ENCODE measurements at places on chromosomes 2 and 18.

DNA sequence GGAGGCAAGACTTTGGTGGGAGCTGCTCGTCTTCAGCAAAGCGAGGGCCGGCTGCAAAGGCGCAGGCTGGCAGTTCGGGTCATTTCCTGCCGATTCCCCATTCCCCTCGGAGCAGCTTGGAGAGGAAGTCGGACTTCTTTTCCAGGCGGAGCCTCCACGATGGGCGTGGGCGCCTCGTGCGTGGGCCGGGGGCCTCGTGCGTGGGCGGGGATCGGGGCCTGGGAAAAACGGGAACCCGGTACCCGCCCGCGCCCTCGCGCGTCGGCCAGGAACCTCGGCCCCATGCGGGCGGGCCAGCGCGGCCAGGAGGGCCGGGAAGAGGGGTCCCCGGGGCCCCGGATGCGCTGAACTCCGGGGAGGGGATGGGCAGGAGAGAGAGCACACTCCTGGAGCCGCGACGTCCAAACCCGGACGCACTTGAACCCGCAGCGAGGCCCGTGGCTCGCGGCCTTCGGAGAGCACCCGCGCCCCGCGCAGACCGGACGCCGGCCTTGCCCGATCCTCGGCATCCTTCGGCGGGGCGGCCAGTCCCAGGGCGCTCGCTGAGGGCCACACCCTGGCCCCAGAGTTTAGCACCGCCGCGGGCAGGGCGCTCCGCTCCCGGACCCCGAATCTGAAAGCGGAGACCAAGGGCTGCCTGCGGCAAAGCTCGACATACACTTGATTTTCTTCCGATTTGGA is 368.4 kb downstream of the MTX2 start:
- DNase-seq: no peak

DNA sequence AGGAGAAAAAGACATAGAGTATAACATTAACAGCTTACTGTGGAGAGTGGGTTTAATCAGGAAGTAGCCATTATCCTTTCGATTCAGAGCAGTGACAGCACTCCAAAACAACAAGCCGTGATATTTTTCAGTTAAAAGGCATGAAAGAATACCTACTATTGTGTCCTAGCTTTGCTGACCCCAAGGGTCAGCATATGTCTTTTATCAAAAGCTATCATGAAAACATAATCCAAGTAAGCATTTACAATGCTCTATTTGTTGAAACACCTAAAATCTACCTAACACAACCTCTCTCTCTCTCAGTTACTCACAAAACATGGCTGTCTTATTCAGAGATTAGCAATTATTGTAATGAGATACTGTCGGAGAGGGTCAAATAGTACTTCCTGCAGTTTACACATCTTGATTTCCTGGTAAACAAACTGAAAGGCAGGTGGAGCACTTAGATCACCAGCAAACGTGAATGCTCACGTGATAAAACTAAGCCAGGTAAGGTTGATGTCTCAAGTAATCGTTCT is 100.0 kb downstream of the BAZ2B start:
- DNase-seq: no peak

GRCh38 chr2:150339282-150339681 is 148.2 kb downstream of the RND3 start:
- no peak for DNase-seq

DNA sequence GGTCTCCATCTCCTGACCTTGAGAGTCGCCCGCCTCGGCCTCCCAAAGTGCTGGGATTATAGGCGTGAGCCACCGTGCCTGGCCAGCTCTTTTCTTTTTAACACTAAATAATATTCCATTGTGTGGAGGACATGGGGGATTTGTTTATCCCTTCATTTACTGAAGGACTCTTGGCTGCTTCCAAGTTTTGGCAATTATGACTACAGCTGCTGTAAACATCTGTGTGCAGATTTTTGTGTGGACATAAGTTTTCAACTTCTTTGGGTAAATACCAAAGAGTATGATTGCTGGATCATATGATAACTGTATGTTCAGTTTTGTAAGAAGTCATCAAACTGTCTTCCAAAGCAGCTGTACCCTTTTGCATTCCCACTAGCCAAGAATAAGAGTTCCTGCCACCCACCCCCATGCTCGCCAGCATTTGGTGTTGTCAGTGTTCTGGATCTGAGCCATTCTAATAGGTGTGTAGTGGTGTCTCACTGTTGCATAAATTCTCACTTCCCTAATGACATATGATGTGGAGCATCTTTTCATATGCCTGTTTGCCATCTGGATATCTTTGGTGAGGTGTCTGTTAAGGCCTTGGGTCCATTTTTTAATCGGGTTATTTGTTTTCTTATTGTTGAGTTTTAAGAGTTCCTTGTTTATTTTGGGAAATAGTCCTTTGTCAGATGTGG is 52.2 kb downstream of the TNFRSF11A start:
- no peak for DNase-seq

- DNase-seq: no peak
Observed at GRCh38 chr18:44791520-44791919, 110.8 kb downstream of the SETBP1 start.

- DNase-seq: no peak
Observed at GRCh38 chr18:55485666-55486065, 102.3 kb downstream of the TCF4 start.

GRCh38 chr18:65919663-65920062 is 168.9 kb downstream of the CDH7 start:
- DNase-seq: no peak

DNA sequence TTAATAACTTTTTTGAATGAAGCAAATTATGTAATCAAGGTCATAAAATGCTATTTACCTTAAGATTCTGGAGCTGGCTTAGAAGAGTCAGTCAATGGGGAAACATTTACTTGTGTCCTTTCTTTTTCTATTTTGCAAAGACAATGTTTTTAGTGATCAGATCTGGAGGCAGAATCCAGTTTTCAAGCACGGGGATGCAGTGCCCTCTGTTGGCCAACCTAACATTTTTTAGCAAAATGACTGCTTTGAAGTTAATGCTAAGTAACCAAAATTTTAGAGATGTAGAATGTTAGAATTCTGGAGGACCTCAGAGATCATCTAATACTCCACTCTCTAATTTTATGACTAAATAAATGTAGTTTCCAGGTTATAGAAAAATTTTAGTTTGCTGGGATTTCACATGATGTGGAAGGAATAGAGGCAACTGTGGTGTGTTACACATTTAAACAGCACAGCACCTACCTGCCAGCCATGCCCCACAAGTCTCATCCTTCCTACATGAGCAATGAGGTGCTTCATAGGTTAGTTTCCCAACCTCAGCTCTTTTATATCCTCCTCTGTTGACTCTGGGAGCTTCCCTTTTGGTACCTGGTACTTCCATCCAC is 23.6 kb upstream of the SLC9A4 start:
- peak; percentile 62 for DNase-seq

GRCh38 chr2:99777656-99778290 is 288.0 kb upstream of the REV1 start:
- DNase-seq: no peak

DNA sequence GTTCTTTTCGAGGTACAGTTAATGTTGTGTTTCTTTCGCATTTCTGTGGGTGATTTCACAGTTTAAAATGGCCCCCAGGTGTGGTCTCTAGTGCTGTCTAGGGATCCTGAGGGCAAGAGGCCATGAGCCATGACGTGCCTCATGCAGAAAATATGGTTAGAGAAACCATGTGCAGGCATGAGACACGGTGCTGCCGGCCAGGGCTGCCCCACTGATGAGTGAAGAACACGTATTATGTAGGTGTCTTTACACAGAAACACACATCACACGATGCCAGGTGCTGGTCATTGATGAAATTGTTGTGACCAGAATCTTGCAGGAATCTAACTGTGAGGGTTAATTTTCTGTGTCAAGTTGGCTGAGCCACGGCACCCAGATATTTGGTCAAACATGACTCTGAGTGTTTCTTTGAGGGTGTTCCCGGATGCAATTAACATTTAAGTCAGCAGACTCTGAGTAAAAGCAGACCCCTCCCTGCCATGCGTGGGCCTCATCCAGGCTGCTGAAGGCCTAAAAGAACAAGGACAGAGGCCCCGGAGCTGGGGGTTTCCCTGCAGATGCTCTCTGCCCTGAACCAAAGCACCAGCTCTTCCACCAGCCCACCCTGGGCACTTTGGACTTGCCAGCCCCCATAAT is 463.0 kb upstream of the MYT1L start:
- DNase-seq: no peak

DNA sequence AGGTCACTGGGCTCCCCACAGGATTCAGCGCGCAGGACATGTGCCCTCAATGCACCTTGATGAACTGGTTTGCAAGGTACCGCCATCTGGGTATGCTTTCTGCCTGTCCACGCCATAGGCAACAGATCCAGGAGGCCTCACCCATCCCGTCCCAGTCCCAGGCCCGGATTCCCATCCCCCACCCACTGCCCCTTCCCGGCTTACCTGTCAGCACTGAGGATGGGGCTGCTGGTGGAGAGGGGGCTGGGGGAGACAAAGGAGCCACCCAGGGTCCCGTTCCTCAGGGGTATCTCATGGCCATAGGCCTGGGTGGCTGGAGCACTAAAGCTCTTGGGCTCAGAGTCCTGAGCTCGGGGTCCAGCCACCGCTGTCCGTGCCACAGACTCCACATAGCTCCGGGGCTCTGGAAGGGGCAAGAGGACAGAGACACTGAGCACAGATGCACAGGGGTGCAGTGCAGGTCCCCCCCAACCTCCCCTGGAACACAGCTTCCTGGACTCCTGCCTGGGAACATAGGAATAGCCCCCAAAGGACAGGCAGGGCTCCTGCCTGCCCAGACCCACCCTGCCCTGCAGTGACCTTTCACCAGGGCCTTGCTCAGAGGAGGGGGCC is 181.2 kb downstream of the TNS1 start:
- DNase-seq: no peak

Data from activated CD4-positive, alpha-beta T cell treated with anti-CD3 and anti-CD28 coated beads for 24 hours (primary cell).